Activated CD8-positive, alpha-beta memory T cell treated with anti-CD3 and anti-CD28 coated beads for 1 hour (primary cell): ENCODE measurements at places on chromosomes 7 and 10.

- DNase-seq, result no peak
Observed at GRCh38 chr7:39238234-39238869, 260.6 kb downstream of the POU6F2 start.

GRCh38 chr10:51619365-51619764 is 80.0 kb downstream of the CSTF2T start:
- no peak for DNase-seq

DNA sequence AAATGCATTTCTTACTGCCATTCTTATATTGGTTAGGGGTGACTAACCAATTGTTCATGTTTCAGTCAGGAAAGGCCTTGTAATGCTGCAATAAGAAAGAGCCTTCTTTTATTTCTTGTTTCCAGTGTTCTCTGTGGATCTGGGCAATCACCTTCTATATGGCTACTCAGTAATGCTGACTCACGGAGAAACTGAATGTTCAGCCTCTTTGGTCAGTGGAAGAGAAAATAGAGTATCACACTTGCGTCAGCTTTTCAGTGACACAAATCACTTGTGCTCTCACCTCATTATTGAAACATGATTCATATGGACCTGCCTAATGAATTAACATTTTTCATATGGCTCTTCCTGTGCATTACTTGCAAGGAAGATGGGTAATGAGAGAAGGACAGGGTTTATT is 243.9 kb upstream of the POT1 start:
- DNase-seq, result no peak

- no peak for DNase-seq
Observed at GRCh38 chr10:35875016-35875676, 233.1 kb upstream of the FZD8 start.

DNA sequence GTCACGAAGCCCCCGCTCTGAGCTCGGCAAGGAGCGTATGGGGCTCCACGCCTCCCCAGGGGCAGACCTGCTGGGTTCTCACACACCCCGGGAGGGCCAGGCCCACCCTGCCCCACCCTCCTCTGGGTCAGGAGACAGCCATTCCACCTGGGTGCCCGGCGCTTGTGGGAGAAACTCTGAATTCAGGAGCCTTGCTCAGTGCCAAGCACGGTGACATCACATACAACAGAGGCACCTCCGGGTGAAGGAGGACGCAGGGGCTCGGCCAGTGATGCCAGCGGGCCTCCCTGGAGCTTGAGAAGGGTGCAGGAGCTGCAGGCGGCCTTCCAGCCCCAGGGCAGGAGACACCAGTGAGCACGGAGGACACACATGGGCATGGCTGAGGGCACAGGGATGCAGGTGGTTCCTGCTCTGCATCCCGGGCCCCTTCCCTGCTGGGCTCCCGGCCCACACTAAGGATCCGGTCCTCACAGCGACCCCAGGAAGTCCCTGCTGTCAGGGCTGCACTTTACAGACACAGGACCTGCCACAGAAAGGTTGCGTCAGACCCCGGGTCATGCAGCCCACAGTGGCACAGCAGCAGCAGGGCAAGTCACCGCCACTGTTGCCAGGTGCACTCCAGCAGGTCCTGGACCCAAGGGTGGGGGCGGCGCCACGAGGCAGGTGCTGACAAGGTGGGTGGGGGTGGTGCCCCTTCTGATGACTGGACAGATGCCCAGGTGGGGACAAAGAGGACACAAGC is 108.0 kb downstream of the MAD1L1 start:
- no peak for DNase-seq

- DNase-seq, result no peak
Observed at GRCh38 chr7:138753610-138754009, 44.2 kb upstream of the TMEM213 start.

- DNase-seq, result no peak
Observed at GRCh38 chr7:156768698-156769472, 124.1 kb downstream of the LMBR1 start.

DNA sequence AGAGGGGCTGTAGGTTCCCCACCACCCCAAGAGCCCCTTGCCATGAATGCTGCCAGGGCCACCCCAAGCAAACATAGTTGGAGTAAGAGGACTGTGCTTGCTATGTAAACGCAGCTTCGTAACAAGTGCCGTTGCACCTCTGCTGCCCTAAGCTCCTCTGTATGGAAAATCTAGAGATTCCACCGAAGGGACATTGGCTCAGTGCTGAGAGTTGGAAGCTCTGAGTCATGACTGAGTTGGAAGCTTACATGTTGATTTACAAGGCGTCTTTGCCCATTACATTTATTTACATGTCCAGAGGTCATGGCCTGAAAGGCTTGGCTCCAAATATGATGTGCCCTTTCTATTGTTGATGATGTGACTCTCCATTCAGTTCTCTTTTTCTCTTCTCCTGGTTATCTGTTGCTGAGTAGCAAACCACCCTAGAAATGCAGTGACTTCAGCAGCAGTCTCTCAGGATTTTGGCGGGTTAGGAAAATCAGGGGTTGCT is 233.1 kb upstream of the TCF7L2 start:
- no peak for DNase-seq

DNA sequence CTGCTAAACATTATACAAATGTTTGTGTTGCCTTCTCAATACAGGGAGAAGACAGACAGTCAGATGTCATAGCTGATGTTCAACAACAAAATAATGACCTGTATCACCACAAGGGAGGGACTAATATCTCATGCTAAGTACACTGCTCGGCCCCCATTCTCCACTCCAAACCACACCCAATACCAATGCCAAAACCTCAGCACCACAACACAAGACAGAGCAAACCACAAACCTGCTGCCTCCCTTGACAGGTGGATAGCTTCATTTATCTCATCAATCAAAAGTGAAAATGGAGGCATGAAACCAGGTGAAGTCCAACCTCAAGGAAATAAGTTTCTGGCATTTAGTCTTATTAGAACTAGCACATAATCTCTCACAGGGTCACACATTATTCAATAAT is 109.5 kb downstream of the PARD3 start:
- DNase-seq, result no peak
